Posterior vena cava (tissue), 2 donors: ENCODE measurements at places on chromosomes 13 and 19. TPM values are rescaled to one million over a fixed set of nuclear protein-coding genes. Genes with fewer than 3 reads are reported as not detected.

The C19orf85 gene
- total RNA-seq: not detected

The IGFL3 gene
- total RNA-seq: not detected

- no peak for DNase-seq
Observed at GRCh38 chr19:27720155-27720554, 1492.8 kb downstream of the UQCRFS1 start.

DNA sequence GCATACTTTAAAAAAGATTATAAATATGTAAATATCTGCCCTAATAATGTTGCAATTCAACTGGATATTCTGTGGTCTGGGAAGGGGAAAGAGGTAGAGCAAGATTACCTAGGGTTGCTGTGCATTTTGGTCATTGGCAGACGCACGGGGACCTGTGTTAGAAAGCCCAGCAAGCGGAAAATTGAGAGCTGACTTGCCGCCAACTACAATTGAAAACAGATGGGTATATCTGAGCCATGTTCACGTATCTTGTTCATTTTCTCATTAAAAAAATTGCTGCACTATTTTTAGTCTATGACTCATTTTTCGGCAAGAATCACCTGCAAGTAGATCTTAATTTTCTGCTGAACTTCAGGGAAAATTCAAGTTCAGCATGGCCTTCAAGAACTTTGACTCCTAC is 308.5 kb upstream of the TMTC4 start:
- DNase-seq: no peak

- no peak for DNase-seq
Observed at GRCh38 chr13:51721496-51721895, 82.5 kb downstream of the DHRS12 start.

- no peak for DNase-seq
Observed at GRCh38 chr13:73335210-73335609, 276.4 kb downstream of the KLF5 start.

DNA sequence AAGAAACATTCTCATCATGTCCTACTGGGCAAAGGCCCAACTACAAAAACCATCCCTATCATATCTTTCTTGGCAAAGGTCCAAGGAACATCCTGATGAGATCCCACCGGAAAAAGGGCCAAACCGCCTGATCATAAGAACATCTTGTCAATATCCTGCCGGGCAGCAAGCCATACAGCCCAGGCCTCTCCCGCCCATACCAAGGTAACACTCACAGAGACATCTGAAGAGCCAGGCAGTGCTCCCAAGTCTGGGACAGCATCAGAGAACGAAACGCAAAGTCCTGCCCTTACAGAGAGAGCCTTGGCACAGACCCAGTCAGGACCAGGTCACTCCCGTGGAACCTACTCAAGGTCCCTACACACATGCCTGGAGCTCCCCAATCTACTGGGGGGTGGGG is 18.5 kb upstream of the ZNF331 start:
- DNase-seq: no peak

DNA sequence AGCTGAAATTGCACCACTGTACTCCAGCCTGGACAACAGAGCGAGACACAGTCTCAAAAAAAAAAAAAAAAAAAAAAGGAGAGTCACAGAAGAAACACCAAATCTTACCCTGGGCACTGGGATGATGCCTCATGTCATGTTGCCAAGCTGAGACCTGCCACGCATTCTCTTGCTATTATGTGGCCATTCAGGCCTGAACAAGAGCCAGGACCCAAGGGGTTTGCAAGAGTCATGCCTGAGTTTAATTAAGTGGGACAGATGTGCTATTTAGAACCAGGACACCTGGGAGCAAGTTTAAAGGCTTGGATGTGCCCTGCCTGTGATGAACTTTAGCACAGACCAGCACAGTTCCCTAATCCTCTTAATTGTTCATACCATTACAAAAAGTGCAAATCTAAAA is 9.8 kb downstream of the PNMA8A start:
- no peak for DNase-seq

DNA sequence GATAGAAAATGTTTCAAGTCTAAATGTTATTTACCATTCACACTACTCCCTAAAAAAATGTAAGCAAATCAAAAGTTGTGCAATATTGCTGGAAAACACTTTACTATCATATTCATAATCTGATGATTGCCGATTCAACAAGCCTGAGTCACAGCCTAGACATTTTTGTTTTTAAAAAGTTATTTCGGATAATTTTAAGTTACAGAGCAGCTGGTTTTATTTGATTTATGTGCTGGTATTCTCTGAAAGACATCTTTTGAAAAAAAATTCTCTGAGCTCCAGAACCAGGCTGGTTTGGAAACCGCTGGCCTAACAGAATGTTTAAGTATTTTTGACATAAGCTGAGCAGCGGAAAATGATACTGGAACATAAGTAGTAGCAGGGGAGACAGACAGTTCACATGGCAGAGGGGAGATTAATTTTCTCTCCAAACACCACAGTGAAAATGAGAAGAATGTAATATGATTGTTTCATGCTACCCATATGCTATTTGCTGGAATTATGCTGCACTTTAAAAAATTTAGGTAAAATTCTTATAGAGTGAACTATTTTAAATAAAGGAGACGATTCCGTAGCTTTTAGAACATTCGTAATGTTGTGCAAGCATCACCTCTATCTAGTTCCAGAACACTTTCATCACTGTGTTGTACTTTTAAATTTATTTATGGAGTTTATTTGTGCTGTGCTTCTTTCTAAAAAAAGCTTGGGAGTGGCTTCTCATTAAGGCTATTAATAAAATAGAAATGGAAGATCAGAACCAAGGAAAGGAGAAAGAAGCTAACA is 36.1 kb downstream of the TBC1D4 start:
- DNase-seq: no peak

DNA sequence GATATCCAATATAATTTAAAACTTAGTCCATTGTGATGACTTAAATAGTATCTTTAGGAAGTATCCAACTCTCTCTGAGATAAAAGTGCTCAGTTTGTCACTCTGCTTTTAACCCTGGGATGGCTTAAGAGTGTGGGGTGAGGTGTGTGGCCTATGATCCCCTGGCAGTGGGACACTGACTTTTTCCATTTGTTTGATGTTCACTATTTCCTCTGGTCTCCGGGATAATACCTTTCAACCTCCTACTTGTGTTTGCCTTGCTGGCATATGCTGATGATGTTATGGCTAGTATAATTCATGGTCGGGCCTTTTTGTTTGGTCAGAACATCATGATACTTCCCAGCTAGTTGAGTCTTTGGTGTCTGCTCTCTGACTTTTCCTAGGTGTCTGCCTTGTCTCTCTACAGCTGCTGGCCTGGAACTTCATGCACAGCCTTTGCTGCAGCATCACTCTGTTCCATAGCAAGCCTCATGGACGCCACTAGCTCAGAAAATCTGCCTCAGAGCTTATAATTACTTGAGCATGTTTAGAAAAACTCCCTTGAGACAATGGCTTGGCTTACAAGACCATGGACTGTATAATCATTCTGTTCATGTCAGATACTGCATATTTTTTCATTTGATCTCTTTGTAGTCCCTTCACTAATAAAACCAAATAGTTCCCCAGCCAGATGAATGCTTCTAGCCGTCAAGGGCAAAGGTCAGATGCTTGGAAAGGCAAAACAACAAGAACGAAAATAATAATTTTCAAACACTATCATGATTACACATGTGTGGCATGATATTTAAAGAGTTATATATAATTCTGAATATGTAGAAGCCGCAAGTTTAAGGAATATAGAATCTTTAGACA is 75.2 kb downstream of the WDFY2 start:
- no peak for DNase-seq

DNA sequence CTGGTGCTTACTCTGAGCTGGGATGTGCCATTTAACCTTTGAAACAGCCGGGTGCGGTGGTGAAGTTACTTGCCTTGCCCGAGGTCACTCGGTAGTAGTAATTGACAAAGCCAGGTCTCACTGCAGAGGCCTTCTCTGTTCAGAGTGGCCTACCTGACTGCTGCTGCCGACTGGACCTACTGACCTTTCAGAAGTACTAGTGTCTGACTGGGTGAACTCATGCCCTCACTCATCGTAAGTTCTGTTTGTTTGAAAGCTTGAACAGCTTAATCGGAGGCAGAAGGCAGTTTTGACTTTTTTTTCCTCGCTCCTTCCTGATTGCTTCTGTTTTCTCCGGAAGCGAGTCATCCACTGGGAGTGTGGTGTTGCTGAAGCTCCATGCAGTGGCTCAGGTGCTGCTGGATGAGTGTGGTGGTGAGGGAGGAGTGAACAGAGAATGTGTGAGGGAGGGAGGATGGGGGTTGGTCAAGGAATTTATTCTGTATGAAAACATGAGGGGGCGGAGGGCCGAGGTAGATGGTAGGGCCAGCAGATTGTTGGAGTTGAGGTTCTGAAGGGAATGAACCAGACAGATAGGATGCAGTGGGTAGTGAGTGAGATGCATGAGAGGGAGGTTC is 2.7 kb downstream of the SPINT2 start:
- DNase-seq: no peak

DNA sequence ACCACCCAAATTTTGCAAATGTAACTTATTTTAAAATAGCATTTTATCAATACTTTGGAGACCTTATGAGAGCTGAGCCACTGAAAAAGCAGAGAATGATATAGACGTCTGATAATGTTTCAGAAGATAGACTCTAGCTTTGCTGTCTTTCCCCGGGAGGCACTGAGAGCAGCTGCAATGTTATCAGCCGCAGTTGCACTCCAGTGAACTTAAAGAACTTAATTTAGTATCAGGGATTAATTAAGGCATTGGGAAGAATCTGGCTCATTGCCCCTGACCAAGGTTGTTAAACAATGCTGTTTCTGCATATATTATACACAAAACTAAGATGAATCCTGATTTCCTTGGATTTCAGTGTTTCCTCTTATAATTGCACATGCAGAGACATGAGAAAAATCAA is 75.7 kb upstream of the SGCG start:
- no peak for DNase-seq

DNA sequence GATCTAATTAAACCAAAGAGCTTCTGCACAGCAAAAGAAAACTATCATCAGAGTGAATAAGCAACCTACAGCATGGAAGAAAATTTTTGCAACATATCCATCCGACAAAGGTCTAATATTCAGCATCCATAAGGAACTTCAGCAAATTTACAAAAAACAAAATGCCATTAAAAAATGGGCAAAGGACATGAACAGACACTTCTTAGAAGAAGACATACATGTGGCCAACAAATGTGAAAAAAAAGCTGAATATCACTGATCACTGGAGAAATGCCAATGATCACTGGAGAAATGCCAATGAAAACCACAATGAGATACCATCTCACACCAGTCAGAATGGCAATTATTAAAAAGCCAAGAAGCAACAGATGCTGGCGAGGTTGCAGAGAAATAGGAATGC is 32.5 kb downstream of the ZNF582 start:
- no peak for DNase-seq

DNA sequence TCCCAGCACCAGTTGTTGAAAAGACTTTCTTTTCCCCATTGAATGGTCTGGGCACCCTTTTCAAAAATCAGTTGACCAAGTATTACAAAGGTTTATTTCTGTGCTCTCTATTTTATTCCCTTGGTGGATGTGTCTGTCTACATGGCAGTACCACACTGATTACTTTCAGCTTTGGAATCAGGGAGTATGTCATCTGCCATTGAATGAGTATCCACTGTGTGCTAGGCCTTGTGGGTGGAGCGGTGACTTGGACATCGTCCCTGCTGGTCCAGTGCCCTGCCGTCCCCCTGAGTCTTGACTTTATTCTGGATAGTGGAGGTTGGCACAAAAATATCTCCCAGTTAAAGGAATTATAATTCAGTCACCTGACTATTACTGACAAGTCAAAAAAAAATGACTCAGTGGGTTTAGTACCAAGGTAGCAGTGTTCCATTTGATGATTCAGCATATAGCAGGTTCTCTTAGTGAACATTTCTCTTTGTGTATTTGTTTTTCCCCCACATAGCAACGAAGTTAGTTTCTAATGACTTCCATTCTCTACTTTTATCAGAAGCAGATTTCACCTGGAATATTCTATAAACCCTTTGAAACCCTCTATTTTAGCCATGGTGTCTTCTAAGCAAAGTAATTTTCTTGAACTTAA is 3.9 kb downstream of the UPF3A start:
- no peak for DNase-seq
